CD4-positive, alpha-beta T cell treated with Interleukin-4 for 1 hour (primary cell): ENCODE measurements at places on chromosomes 1 and 21.
A peak's percentile ranks its signal among the peaks of the same experiment; 100 is the strongest.

GRCh38 chr1:109628540-109629321 lies 9.1 kb downstream of the AMPD2 start:
- DNase-seq: no peak

DNA sequence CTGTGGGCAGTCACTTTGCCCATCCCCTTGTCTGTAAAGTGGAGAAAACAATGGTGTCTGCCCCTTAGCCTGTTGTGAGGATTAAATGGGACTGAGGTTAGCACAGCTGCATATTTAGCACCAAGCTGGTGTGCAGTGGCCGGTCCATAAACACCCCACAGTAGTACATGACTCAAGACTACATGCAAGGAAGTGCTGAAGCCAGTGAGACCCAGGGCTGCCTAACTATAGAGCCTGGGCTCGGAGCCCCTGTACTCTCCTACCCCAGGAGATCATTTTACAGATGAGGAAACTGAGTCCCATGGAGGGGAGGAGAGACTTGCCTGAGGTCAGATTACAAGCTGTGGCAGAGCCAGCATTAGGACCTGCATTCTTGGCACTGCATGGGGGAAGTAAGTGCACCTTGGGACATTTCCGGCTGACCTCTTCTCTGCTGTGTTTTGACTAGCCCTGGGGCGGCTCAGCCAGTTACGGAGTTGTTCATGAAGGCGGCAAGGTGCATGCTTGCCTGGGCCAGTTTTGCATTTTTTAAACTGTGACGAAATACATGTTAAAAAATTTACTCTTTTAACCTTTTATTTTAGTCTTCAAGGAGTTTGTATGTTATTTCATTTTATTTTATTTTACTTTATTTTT lies 3.2 kb downstream of the SERINC2 start:
- no peak for DNase-seq

- DNase-seq: no peak
Measured at GRCh38 chr1:227544067-227545050, 19.0 kb upstream of the ZNF678 start.

GRCh38 chr1:93549811-93550210 lies 101.9 kb downstream of the FNBP1L start:
- DNase-seq: no peak

- DNase-seq: peak; percentile 74
Measured at GRCh38 chr1:198179556-198179981, 22.8 kb downstream of the NEK7 start.

GRCh38 chr21:15130751-15131150 lies 66.0 kb upstream of the NRIP1 start:
- DNase-seq: no peak

DNA sequence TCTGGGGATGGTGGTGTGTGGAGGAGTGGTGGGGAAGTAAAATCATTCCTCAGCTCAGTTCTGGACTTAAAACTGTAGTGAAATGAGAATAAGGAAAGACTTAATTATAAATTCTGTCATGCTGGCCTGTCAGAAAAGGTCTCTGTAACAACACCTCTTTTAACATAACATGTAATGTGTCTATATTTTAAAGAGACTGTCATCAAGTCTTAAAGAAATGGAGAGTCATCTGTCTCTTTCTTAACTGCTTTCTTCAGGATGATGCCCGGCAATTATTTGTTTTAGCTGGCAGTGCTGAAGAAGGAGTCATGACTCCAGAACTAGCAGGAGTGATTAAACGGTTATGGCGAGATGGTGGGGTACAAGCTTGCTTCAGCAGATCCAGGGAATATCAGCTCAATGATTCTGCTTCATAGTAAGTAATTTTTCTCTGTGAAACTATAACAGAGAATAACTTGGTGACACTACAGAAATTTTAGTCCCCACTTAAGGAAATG lies 30.6 kb downstream of the GNAI3 start:
- DNase-seq: no peak

DNA sequence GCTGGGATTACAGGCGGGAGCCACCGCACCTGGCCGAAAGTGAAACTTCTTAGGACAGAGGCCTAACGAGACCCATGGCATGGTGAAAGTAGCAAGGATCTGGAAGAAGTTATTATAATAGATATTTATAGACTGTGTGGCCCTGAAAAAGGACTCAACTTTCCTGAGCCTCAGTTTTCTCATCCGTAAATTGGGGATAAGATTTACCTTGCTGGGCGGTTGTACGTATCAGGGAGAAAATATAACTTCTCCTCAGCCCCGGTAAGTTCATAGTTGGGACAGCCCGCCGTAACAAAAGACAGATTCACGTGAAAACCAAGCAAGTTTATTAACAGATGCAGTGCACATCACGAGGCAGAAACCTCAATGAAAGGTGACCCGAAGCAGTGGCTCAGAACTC lies 5.5 kb upstream of the PIK3CD start:
- DNase-seq: no peak

DNA sequence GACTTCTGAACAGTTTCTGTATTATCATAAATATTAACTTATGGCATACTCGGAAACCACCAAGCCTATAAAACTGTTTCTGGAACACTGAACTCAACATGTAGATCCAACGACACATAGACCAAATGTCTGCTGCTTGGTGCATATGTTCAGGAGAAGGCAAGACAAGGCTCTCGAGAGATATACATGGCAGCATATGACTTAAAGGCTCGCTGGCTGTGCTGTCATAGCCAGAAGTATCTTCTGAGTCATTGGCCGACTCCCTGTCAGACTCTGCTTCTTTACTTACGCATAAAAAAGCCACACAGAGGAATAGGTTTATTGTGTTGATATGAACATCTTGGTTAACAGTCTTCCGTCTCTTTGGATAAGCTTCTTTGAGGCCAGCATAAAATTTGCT lies 60.6 kb downstream of the LYST start:
- no peak for DNase-seq

DNA sequence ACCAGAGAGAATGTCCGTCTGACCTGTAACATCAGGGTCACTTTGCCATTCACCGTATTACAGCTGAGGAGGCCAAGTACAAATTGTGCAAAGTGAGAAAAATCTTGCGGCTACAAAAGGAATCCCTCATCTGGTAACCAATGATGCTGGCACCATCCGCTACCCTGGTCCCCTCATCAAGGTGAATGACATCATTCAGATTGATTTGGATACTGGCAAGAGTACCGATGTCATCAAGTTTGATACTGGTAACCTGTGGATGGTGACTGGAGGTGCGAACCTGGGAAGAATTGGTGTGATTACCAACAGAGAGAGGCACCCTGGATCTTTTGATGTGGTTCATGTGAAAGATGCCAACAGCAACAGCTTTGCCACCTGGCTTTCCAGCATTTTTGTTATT lies 18.3 kb upstream of the MUL1 start:
- no peak for DNase-seq

- no peak for DNase-seq
Measured at GRCh38 chr1:233061265-233061664, 110.9 kb downstream of the NTPCR start.

DNA sequence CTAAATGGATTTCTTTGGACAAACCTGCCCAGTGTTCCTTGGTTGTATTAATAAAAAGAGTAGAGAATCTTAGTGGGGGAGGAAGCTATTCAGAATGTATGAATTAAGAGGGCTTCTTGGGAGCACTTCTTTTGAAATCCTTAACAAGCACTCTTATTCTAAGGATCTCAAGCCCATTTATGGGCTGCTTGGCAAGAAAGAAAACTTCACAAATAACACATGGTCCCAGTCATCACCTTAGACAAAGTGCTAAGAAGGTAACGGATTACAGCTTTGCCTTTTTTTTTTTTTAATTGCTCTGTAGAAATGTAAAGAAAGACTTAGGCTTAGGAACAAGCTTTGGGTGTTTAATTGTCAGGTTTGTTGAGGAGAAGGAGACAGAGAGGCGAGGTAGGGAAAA lies 76.6 kb upstream of the IPO9 start:
- no peak for DNase-seq

DNA sequence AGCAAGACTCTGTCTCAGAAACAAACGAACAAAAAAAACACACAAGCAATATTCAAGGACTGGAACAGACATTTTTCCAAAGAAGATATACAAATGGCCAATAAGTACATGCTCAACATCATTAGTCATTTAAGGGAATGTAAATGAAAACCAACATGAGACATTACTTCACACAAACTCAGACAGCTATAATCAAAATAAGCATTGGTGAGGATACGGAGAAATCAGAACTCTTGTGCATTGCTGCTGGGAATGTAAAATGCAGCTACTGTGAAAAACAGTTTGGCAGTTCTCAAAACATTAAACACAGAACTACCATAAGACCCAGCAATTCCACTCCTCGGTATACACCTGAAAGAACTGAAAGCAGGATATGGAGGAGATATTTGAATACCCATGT lies 15.4 kb downstream of the NOL9 start:
- no peak for DNase-seq

GRCh38 chr1:233326811-233327650 lies 493 bp upstream of the MAP3K21 start:
- DNase-seq: peak; percentile 94

GRCh38 chr1:41423511-41424191 lies 60.8 kb downstream of the EDN2 start:
- DNase-seq: no peak

DNA sequence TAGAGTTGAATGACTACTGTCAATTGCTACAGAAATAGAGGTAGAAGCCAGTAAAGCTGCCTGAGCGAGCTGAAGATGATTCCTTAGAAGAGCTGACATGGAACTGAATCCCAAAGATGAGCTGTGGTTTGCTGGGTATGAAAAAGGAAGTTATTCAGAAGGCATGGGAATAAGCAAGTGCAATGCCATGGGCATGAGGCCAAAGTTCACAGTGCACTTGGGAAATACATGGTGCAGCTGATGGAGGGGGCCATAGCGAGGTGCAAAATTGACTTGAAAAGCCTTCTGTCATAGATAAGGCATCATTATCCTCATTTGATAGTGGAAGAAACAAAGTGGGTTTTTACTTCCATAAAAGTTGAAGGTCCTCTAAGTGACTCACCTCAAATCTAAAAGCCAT lies 88.6 kb downstream of the NEK7 start:
- DNase-seq: no peak
